AG10803 (cell line): ENCODE measurements at places on chromosomes 1 and 21.

DNA sequence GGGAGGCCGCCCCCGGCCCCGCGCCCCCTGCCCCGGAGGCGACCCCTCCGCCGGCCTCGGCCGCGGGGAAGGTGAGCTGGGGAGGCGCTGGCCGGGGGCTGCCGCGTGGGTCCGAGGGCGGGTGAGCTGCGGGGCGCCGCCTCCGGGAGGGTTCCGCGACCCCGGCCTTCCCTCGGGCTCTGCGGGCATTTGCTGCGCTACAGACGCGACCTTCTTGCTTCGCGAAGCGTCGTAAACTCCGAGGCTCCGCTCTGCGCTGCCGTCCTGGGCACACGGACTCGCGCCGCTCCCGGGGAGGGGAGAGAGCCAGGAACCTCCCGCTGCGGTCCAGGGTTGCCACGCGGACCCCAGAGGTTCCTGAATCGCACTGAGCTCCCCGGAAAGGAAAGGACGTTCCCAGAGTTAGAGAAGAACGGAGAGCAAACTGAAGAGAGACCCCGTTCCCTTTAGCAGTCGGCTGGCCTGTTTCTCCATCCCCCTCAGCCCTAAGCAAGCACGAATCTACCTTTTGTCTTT lies 345 bp downstream of the SLX9 start:
- no peak for DNase-seq

- DNase-seq = no peak
These were observed 31.4 kb downstream of the ZBTB17 start for GRCh38 chr1:15944308-15945010.

- DNase-seq = no peak
These were observed 51.2 kb downstream of the CCDC185 start for GRCh38 chr1:223444411-223444810.

- no peak for DNase-seq
These were observed 88.6 kb downstream of the TM2D1 start for GRCh38 chr1:61636376-61636775.

GRCh38 chr1:29235955-29236711 lies at the start of gene PTPRU:
Gene PTPRU (plus strand): TSS chr1:29236522. CDS start chr1:29236645, 123 bp downstream.
- peak; percentile 58 for DNase-seq

DNA sequence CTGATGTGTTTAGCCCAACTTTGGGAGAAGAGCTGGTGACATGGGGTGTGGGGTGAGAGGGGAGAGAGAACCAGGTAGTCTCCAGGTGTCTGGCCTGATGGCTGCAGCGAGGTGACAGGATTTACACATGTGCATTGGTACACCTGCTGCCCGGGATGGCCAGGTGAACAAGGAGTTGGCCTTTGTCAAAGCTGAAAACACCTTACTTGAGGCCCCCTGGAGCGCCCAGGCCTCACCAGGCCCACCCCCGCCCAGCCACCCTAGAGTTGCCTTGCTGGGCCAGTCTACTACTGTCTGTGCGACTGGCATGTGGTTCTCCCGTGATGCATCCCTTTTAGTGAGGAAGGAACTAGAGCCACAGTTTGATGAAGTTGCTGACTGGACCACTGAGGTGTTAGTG lies 90.5 kb downstream of the ADARB1 start:
- DNase-seq = no peak

GRCh38 chr1:66044912-66045311 lies 252.2 kb downstream of the PDE4B start:
- no peak for DNase-seq

DNA sequence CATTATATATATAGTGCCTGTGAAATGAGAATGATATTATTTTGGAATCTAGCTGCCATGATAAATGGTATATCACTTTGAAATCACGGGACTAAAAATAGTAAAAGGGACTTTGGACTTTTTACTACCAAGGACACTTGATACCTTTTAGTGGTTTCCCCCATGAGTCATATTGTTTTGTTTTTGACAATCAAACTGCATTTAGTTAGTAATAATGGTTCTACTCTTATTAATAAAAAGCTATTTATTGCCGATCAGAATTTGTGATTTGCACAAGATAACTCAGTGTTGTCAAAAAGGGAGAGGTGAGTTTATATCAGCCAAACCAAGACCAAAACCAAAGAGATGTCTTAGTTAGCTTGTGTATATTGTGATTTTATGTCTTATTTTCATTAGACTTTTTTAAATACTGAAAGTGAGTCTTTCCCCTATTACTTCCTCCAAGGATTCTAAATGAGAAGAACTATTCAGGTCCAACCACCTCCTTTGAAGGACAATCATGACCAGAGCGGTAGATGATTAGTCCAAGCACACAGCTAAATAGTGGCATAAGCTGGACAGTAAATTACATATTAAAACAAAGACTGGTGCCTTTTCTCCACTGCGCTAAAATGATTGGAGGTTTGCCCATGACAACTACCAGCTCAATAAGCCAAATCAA lies 281.7 kb upstream of the ESRRG start:
- DNase-seq = no peak

GRCh38 chr1:230163205-230163604 lies 96.2 kb downstream of the GALNT2 start:
- peak; percentile 88 for DNase-seq

DNA sequence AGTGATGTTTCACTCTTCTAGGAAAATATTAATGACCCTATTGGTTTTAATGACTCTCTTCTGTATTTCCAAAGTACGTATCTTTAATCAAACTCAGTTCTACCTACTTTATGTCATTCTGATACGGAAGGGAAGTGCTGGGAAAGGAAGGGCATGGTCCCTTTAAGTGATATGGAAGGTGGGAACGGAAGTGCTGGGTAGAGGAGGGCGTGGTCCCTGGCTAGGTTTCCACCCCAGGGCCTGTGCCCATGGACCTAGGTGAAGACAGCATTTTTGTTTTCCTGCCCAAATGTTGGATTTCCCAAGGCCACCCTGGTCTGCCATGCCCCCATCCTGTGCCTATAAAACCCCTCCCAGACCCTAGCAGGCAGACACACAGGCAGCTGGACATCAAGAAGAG lies 24.0 kb downstream of the RGS4 start:
- no peak for DNase-seq

DNA sequence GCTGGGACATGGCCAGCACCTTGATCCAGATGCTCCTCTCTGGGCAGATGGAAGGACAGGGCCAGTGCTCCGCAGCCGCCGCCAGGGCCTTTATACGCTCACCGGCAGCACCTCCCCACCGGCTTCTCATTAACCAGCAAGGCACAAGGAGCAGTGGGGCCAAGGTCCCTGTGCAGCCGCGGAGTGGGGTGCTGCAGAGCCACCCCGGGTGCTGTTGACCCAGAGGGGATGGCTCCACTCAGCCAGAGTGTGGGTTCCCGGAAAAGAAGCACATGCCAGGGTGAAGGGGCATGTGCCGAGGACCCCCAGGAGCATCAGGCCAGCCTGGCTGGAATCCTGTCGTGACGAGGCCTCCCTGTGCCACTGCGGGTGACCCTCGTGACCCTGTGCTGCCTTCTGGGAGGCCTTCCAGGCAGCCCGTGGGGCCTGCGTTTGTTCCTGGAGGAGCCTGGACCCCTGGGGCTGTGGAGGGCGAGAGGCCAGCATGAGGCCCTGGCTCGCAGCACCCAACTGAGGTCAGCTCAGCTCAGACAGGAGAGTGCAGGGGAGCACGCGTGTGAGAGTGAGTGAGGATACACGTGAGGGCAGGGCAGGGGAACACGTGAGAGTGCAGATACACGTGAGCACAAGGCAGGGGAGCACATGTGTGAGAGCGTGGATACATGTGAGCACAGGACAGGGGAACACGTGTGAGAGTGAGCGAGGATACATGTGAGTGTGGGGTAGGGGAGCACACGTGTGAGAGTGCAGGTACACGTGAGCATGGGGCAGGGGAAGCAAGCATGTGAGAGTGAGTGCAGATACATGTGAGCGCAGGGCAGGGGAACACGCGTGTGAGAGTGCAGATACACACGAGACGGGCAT lies at the start of gene FTCD:
FTCD (minus strand) TSS at position 66 of the 864 bp plus-strand sequence; CDS start at position 10, 56 bp downstream.
- DNase-seq = no peak

- no peak for DNase-seq
These were observed 16.5 kb downstream of the CTSS start for GRCh38 chr1:150748878-150749719.

GRCh38 chr1:201051399-201051798 lies 27.9 kb upstream of the KIF21B start:
- no peak for DNase-seq

DNA sequence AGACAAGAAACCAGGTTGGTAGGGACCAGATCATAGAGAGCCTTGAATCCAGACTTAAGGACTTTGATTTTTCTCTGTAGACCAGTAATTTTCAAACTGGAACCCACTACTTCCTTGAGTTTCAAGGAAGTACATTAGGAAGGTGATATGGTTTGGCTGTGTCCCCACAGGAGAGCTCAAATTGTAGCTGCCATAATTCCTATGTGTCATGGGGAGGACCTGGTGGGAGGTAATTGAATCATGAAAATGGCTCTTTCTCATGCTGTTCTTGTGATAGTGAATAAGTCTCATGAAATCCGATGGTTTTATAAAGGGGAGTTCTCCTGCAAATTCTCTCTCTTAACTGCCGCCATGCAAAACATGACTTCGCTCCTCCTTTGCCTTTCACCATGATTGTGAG lies 10.1 kb upstream of the PRKAA2 start:
- DNase-seq = no peak

DNA sequence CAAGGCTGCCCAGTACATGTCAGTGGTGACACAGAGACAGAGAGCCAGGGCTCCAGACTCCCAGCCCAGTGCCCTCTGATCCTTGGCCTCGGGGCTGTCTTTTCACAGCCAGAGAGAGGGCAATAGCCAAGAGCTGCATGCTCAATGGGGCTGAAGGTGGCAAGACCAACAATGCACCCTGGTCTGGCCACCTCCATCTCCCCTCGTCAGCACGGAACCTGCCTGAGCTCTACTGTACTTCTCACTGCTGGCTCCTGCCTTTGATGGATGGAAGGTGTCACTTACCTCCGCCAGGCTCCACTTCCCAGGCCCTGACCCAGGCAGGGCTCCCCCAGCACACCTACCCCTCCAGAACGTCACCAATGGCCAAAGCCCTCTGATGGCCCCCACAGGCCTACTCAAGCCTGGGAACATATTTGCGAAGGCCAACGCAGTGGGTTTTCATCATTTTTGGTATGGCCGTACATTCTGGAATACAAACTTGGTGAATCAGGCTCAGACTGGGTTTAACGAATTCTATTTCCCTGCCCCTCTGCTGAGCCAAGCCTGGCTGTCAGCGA lies 88.1 kb downstream of the DMRTB1 start:
- DNase-seq = no peak

- DNase-seq = peak; percentile 33
These were observed 15.5 kb upstream of the HMGB4 start for GRCh38 chr1:33848205-33848937.

DNA sequence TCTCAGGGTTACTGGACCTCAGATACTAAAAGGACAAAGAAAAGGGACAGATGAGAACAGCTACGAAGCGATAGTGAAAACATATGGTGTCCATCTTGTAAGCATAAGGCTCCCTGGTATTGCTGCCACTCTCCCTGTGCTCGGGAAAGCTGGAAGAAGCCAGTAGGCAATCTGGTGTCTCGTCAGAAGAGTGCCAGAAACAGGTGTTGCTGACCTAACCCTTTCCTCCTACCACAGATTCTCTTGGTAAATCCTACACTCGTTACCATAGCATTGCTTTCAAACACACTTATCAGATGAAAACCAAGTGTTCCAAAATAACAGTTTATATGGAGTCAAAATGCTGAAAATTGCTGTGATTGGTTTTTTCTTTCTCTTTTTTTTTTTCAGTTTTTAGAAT lies 146.3 kb downstream of the NRIP1 start:
- peak; percentile 46 for DNase-seq

DNA sequence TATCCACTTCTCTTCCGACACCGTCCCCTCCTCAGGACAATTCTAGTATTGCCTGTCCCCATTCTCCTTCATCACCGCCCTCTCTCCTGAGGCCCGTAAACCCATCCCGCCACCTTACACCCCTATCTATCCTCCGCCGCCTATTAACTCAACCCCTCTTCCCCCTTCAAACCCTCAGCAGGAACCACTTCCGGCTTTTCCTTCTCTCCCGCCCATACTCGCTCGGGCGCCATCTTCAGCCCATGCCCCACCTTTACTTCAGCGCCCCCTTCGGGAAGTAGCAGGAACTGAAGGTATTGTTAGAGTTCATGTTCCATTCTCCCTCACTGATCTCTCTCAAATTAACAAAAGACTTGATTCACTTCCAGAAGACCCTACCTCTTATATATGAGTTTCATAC lies 31.6 kb downstream of the VN1R5 start:
- no peak for DNase-seq

GRCh38 chr1:196543833-196544232 lies 64.4 kb downstream of the KCNT2 start:
- no peak for DNase-seq

DNA sequence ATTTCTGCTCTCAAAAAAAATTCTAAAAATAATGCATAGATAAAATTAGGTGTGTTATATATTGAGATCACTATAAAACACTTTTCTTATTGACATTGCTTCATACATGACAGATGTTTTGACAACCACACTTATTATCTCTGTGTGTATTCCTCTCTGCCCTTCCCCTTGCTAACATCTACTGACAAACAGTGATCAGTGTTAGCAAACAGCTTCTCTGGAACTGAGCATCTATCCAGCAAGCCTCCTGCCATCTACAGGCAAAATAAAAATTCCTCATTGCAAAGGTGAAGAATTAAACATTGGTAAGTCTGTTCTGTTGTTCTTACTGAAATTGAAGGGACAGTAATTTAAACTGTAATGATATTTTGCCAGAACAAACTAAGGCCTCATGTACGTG lies 2153.9 kb downstream of the NCAM2 start:
- DNase-seq = no peak

DNA sequence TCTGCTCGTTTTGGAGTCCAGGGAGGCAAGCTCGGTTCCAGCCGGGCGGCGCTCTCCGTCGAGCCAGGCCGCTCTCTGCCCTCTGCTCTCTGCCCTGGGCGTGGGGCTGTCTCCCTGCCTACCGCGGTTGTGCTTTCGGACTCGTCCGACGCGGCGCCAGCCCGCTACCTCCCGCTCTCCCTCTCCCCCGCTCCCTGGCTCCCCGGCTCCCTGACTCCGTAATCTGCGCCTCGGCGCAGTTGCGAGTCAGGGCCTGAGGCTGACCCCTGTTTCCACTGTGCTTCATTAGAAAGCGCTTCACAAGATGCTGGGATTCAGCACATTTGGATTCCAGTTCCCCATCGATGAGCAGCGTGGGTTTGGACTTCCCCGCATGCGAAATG lies 2.2 kb downstream of the SOX13 start:
- peak; percentile 18 for DNase-seq

DNA sequence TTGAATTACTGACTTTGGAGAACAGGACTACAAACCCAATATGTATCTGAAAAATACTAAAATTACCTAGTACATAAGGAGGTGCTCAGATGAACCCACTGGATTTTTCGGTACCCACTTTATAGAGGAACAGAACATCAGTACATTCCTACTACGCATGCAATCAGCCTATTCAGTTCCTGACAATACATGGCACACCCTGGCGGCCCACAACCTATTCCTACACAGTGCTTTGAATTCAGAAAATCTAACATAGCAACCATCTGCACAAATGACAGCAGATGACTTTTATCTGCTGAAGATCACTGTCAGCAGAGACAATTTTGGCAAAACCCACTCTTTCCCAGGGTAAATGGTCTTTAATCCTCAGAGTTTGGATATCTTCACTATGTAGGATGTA lies 257.1 kb upstream of the GREM2 start:
- DNase-seq = no peak

GRCh38 chr1:204836856-204837255 lies 33.8 kb upstream of the NFASC start:
- peak; percentile 35 for DNase-seq

GRCh38 chr1:194889310-194889709 lies 1702.9 kb upstream of the B3GALT2 start:
- no peak for DNase-seq

GRCh38 chr1:228555074-228555994 lies 68.2 kb downstream of the RNF187 start:
- DNase-seq = no peak

- DNase-seq = no peak
These were observed 222.0 kb downstream of the DENND1B start for GRCh38 chr1:197553281-197553680.
